Fibroblast of villous mesenchyme (primary cell): ENCODE measurements at places on chromosomes 12 and 14. TPM values are rescaled to one million over a fixed set of nuclear protein-coding genes. Genes with fewer than 3 reads are reported as not detected.

DNA sequence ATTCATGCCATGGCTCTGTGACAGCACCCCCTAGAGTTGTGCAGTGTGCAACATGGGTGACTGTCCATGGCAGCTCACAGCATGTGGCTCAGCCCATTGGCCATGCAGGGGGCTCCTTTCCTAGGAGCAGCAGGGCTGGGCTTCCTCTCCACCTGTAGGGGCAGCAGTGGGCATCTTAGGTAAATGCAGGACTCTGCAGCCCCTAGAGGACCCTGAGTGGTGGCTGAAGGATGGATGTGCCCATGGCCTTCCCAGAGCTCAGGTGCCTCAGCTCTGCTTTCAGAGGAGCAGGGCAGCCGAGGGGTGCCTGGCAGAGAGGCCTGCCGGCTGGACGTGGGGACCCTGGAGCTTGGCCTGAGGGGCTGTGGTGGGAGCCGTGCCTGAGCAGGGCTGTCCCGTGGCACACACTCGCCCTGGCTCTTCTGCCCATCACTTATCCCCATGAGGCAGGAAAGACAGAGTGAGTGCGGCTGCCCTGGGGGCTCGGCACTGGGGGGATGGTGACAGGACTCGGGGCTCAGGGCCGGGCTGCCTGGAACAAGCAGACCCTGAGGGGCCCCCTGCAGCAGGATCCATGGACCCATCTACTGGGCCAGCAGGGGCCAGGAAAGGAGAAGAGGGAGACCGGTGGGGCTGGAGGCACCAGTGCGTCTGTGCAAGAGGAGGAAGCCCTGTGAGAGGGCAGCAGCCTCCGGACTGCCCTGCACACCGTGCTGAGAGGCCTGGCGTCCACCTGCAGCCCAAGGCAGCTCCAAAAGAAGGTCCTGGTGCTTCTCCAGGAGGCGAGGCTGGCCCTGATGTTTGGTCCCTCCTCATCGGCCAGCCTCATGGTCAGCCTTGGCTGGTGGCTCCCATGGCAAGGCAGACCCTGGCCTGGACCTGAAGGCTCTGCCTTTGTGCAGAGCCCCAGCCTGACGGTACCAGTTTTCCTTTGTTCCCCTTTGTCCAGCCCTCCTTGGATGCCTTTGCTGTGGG, 7.6 kb downstream of the ADSS1 start:
- DNase-seq: no peak

DNA sequence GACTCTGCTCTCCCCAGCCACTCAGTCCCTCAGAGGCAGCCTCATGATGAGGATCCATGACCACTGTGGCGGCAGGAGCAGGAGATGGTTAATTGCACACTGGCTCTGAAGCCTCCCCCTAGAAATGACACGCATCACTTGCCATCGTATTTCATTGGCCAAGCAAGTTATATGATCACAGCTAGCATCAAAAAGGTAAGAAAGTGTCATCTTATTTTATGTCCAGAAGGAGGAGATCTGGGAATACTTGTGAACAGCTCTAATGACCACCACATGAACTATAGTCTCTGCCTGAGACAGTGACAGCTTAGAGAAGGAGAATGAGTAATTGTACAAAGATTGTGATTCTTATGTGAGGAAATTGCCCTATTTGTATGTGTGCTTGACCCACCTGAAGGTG, 363.4 kb downstream of the NUAK1 start:
- peak; percentile 60 for DNase-seq

DNA sequence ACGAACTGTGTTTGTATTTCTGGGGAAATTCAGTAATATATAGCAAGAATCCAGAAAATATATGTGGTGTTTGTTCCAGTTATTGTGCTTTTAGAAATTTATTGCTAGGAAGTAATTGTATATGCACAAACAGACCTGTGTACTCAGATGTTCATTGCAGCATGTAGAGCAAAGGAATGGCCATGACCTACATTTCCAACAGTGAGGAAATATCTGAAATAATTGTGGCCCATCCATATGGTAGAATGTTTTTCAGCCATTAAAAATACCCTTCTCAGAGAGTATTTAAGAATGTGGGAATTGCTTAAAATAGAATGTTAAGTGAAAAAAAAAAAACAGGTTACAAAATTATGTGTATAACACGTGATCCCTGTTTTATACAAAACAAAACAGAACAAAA, 77.3 kb downstream of the TMX1 start:
- peak; percentile 49 for DNase-seq

- no peak for DNase-seq
Observed at GRCh38 chr12:86530996-86531655, 274.9 kb upstream of the MGAT4C start.

The HEATR5A gene
- 45.1 and 87.7 TPM in 2 replicates for total RNA-seq

DNA sequence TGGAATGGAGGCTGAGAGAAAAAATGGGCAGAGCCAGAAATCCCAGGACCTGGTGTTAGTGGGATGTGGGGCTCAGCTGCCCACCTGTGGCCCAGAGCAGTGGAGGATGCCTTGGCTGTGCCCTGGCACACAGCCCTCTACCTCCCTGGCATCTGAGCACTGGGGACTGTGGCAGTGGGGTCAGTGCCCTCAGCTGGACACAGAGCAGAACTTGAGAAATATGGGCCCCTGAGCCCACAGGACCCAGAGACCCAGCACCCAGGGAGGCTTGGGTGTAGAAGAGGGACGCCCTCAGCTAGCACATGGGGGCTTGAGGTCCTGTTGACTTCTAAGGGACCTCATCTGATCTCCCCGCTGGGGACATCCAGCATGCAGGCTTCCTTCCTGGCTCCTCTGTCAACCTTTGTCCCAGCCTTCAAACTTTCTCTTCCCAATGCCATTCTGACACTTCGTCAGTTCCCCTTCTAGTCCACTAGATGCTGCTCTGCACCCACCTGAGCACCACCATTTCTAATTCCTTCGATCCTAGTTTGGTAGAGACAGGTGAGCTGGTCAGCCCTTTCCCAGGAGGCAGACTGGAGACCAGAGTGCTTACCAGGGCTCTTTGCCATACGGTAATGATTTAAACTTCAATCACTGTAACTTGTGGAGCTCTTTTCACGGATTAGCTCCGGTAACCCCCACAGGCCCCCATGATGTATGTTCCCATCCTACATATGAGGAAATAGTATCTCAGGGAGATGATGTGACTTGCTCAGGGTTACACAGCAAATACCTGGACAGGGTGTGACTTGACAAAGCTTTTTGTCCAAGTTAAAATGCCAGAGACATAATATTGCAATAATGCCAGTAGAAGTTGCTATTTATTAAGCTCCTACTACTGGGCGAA, 143.7 kb downstream of the ASCL4 start:
- DNase-seq: peak; percentile 12

GRCh38 chr12:3655328-3655900, 97.5 kb downstream of the CRACR2A start:
- DNase-seq: peak; percentile 12

GRCh38 chr12:117313926-117314325, 47.5 kb downstream of the NOS1 start:
- no peak for DNase-seq

The KRT72 gene
- total RNA-seq: not detected in 2 replicates

GRCh38 chr14:74478996-74479635, 14.0 kb downstream of the NPC2 start:
- DNase-seq: peak; percentile 21

GRCh38 chr12:83629931-83630330, 943.2 kb downstream of the TMTC2 start:
- DNase-seq: no peak

DNA sequence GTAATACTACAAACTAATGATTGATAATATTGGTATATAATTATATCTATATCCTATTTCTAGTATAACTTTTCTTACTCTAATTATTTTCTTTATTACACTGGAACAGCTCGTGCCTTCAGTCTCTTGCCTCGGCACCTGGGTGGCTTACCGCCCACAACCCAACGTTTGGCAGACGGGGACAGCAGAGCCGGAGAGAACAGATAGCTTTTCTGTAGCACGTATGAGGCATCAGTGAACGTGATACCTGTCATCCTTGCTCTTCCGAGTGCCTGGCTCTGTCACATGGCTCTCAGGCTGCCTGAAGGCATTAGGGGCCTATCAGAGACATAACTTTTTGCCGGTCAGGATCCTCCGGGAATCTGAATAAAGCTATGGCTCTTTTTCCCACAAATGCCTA, 5.5 kb downstream of the PUS1 start:
- DNase-seq: no peak

- peak; percentile 40 for DNase-seq
Observed at GRCh38 chr12:92226071-92226661, 80.5 kb upstream of the BTG1 start.

The TAMALIN gene
- total RNA-seq: 2.2 and 7.7 TPM in 2 replicates

- DNase-seq: no peak
Observed at GRCh38 chr14:105418269-105419194, 1.1 kb upstream of the MTA1 start.

The WNT1 gene
- not detected in 2 replicates for total RNA-seq

GRCh38 chr14:70064136-70064865, 124.5 kb downstream of the SLC8A3 start:
- no peak for DNase-seq

GRCh38 chr14:23610090-23610814, 25.9 kb upstream of the DHRS2 start:
- no peak for DNase-seq

- no peak for DNase-seq
Observed at GRCh38 chr12:52873513-52873831, 24.7 kb upstream of the KRT78 start.

DNA sequence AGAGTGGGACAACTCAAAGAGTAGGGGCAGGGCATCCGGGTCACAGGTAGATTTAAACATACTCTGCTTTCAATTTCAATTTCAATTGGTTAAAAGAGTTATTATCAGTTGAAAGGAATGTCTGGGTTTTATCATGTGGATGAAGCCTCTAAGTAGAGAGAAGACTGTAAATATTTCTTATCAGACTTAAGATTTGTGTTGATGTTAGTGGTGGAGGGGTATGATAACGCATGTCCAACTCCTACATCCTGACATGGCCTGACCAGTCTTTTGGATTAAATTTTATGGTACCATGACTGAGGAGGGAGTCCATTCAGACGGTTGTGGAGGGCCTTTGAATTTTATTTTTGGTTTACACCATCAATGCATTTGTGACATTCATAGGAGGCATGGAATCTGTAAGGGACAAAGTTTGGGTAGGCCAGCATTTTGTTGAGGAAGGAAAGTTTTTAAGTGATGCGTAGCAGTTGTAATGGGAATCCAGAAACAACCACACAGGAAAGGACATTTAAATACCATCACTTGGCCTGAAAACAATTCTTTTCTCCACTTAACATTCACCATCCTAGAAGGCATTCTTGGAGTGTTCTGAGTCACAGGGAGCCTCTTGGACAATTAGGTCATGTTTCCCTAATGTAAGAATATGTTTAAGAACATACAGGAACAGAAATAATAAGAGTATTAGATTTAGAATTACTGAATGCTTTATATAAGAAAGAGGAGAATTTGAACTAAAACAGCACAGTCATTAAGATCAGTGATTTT, 371.9 kb downstream of the ATP23 start:
- DNase-seq: peak; percentile 84

DNA sequence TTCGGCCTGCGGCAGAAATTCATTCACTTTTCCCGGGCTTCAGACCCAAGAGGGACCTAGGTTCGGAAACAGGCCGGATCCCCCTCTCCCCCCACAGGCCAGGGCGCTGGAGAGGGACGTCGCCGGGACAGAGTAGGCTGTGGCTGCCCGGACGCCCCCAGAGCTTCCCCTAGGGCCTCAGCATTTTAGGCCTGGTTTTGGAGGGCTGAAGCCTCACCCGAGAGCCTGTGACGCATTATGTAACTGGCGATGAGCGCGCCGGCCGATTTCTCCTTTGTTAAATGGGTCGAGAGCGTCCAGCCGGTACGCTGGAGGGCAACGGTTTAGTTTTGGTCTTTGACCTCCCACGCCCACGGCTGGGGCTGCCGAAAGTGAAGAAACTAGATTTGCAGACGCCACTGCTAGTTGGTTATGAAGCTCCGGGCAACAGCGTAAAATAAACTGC, 657 bp downstream of the PEBP1 start:
- peak; percentile 52 for DNase-seq

DNA sequence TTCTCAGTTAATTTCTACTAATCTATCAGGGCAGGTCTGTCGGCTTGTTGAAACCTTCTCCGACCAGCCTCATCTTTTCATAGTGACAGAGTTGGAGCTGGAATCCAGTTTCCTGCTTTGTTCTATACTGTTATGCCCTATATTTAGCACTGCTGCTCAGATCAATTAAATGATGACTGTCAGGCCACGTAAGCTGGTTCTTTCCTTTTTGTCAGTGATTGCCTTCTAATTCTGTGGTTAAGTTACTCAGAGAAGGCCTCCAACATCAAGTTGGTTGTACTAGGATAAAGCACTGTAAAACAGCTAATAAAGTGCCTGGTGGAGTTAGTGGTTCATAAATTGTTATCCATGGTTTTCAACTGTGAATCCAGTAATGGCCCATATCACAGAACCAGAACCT, 22.6 kb downstream of the DERA start:
- DNase-seq: no peak

GRCh38 chr14:101948666-101949216, 15.6 kb upstream of the DYNC1H1 start:
- no peak for DNase-seq

GRCh38 chr12:57793920-57794319, 11.3 kb downstream of the TSFM start:
- DNase-seq: peak; percentile 90

GRCh38 chr14:56886471-56887062, 76.3 kb upstream of the OTX2 start:
- DNase-seq: no peak

The RPGRIP1 gene
- total RNA-seq: under 0.01 TPM in 1 of 2 replicates, not detected in the other

GRCh38 chr12:92369636-92370035, 224.0 kb upstream of the BTG1 start:
- no peak for DNase-seq

DNA sequence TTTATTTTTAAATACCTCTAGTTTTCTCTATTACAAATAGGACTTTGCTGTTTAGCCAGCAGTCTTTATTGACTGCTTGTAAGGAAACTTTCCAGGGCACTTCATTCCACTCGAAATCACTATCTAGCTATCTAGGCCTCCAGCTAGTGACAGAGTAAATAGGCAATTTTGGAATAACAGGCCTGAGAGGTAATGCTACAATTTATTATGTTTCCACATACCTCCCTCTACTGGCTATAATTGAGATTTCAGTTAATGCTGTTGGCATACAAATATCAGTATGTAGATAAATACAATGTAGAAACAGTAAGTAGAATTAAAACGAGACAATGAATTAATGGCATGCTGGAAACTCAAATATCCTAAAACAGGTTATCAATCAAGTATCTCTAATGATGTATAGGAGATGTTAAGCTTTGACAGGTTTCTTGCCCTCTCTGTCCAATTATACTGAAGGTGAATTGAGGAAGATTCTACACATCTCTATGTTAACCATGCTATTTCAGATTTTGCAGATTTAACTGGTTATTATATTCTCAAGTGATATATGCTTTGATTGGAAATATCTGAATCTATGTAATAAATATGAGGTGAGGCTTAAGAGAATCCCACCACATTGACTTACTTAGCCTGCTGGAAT, 7.2 kb downstream of the DTD2 start:
- peak; percentile 53 for DNase-seq
